ENCODE measurements at places on chromosomes 7 and 10. TPM values are rescaled to one million over a fixed set of nuclear protein-coding genes. Genes with fewer than 3 reads are reported as not detected.

COBL gene
- 7.3 TPM for total RNA-seq

DNA sequence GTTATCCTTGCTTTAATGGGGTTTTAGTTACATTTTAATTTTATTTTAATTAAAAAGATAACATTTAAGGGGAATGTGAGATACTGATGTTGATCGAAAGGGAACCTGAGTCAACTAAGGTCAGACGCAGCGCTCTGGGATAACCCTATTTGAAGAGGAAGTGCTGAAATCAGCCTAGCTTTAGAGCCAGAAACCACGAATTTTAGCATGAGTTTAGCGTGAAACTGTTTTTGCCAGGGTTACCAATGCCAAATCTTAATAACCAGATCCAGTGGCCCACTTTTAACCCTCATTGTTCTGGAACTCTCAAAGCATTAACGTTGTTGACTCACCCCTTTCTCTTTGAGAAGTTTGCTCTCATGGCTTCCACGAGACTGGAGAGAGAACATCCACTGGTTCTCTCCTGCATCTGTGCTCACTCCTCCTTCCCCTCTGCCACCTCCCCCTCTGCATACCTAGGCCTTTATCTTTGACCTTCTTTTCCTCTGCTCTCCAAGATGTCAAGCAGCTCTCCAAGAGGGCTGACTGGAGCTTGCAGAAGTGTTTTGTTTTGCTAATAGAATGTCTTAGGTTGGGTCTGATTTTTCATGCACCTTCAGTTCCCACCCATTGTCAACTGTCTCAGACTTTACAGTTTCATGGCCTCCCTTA lies 198.3 kb upstream of the CELF2 start:
- H3K27me3 ChIP-seq, result no peaks in the 10 kb centered on the region
- no peaks in the 10 kb centered on the region for H3K4me1 ChIP-seq
- no peak for DNase-seq
- no peak overlapping the region for H3K27ac ChIP-seq

DNA sequence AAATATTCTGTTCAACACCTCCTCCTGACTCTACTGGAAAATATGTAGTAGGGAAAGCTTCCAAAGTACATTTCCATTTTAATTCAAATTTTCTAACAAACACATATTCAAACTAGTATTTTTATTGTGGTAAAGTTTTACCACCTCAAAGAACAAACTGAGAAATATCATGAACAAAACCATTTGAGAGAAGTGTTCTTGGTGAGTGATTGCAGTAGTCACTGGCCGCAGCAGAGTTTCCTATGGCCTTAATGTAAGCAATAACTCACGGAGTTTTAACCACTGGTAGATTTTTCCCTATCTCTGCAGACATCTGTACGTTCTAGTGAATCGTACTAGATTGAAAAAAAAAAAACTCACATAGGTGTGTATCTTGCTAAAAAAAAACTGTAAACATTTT lies 487.0 kb upstream of the FZD8 start:
- no peaks in the 10 kb centered on the region for H3K27me3 ChIP-seq
- H3K4me3 ChIP-seq, result no peak overlapping the region
- no peak overlapping the region for H3K27ac ChIP-seq

DNA sequence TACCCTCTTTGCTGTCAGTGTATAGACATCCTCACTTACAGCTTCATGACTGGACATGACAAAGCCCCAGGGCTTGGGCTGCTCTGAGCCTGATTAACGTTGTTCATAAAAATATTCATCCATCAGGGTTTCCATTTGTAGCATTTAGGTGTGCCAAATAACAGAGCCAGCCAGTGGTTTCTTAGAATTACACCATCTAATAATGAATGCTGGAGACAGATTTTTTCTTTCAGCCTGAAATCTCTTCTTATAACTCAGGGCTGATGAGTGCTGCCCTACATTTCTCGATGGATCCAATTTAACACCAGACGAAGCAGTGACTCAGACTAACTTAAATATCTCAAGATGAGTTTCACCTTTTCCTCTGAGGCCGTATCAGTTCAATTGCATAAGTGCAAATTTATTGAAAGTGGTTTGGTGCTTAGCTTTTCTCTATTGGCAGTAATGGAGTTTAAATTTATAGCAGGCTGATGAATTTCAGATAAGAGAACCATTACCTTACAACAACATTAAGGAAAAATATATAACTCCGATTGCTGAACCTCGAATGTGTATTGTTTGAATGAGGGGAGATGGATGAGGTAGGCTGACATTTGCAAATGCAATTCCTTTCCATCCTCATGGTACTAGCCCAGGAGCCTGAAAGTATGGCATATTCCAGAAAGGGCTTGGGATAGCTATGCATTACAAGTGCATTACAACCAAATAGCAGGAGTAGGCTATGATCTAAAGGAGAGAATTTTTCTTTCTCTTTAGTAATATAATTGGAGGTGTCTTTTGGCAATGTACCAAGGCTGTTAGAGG lies 900.6 kb downstream of the KCNMA1 start:
- H3K36me3 ChIP-seq, result no peaks in the 10 kb centered on the region
- H3K4me3 ChIP-seq, result no peak overlapping the region
- peaks cover 5% of the 10 kb centered on the region for H3K27me3 ChIP-seq
- no peak overlapping the region for H3K27ac ChIP-seq

DNA sequence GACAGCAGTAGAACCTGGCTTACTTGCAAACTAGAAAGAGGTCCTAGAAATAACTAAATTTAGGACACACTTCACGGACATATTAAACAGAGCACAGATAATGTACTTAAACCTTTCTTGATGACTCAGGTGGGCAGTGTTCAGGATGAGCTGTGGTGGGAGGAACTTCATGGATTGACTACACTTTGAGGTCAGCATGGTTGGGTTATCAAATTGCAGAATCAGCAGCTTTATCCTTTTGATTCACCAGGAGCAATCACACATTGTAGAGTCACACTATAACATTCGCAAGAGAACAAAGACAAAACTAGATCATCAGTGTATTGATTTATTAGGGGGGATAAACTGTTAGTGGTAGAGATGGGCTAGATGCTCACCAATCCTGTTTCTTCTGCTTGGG lies 38.6 kb upstream of the AGK start:
- no peaks in the 10 kb centered on the region for H3K36me3 ChIP-seq
- no peaks in the 10 kb centered on the region for H3K4me1 ChIP-seq
- no peak overlapping the region for H3K27ac ChIP-seq
- H3K4me3 ChIP-seq, result no peak overlapping the region
- DNase-seq, result no peak

Data from MCF 10A (cell line).